ENCODE measurements at places on chromosomes 6 and 20.
A peak's percentile ranks its signal among the peaks of the same experiment; 100 is the strongest.

GRCh38 chr20:52207020-52207810 is 15.6 kb upstream of the ZFP64 start:
- DNase-seq: no peak

GRCh38 chr6:63663956-63664281 is 28.3 kb downstream of the PHF3 start:
- DNase-seq: no peak

DNA sequence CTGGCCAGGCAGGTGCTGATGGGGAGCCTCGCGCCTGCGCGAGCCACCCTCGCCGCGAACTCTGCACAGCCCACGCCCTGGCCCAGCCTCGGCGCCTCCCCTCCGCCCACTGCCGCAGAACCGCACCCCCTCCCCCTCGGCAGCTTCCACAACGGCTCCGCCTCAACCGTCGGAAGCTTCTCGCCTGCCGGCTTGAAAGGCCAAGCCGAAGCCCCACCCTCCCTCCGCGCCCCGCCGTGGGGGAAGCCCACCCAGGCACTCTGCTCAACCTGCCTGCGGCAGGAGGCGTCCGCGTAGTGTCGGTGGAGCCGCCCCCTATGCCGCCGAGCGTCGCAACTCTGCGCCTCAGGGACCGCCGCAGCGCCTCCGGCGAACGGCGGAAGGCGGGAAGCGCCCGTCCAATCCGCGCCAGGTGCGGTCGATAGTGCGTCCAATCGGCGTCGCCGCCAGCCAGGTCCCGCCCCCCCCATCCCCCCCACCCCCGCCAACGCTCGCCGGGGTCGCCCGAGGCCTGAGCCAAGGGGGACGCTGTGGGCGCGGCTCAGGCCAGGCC is at the start of gene SYCP2:
Gene SYCP2 (minus strand): TSS at position 342 of the 553 bp plus-strand sequence. CDS start 11,224 bp downstream, outside the sequence.
- DNase-seq: peak; percentile 50

DNA sequence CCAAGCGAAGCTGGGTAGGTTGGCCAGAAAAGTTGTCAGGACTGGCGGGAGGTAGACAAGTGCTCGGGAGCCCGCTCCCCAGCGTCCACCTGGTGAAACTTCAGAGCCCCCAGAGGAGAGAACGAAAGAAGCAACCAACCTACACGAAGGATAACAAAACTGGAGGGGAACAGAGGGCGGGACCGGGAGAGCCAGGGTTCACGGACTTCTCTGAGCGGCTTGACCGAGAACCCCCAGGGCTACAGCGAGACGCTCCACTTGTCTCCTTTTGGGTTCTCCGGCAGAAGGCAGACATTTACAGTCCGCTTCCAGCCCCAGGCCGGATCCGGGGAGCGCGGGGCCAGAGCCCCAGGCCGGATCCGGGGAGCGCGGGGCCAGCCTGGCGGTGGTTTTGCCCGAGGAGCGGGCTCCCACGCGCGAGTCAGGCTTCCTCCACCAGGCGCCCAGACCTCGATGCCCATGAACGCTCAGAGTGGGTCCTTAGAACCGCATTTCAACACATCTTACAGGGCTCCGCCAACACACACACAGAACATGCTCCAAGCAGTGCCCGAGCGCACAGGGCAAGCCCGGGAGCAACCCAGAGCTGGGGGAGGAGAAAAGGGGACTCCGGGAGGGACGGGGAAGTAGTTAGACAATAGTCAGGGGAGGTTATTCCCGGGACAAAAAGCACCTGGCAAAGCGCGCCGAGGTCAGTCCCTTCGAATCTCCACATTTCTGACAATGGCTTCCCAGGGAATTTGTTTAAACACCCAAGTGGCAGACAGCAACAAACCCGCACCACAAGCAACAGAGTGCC is 1.1 kb downstream of the PTPRK start:
- peak; percentile 46 for DNase-seq

DNA sequence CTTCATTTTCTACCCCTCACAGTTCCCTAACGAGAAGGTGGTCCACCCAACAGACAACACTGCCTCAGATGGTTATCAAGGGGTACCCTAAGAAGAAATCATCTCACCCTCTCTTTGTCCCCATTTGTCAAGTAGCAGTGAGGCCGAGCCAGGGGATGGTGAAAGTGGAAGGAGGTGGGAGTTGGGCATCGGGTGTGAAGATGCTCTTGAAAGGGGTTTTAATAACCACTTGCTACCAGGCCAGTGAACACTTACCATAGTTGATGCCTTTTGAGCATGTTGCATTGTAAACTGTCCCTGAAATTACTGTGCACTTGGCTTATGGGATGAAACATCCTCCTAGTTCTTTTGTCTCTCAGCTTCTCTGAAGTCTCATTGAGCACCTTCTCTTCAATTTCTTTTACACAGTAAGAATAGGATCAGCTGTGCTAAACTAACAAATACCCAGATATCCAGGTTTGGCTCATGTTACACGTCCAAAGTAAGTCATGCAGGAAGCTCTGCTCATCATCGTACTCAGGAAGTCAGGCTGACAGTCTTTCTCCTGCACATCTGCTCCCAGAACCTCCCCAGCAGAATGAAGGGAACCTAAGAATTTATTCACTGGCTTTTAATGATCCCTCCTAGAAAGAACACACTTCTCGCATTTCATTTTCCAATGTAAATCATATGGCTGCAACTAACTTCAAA is 13.3 kb downstream of the HLA-DPB1 start:
- DNase-seq: no peak

DNA sequence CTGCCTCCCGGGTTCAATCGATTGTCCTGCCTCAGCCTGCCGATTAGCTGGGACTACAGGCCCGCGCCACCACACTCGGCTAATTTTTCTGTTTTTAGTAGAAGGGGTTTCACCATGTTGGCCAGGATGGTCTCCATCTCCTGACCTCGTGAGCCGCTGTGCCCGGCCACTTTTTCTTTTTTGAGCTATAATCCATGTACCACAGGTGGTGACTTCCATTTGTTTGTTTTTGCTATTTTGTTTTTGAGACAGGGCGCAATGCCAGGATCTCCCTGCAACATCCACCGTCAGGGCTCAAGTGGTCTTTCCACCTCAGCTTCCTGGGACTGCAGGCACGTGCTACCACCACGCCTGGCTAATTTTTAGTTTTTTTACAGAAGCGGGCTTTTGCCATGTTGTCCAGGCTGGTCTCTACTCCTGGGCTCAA is 8.5 kb downstream of the HSPA1B start:
- DNase-seq: no peak

- no peak for DNase-seq
These were observed 11.9 kb upstream of the ZFAND3 start for GRCh38 chr6:37807656-37808055.

DNA sequence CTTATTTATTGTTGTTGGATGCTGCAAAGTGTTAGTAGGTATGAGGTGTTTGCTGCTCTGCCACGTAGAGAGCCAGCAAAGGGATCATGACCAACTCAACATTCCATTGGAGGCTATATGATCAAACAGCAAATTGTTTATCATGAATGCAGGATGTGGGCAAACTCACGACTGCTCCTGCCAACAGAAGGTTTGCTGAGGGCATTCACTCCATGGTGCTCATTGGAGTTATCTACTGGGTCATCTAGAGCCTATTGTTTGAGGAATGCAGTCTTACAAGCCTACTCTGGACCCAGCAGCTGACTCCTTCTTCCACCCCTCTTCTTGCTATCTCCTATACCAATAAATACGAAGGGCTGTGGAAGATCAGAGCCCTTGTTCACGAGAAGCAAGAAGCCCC is 12.1 kb downstream of the MICB start:
- DNase-seq: no peak

GRCh38 chr6:151027936-151028838 is 162.7 kb downstream of the MTHFD1L start:
- DNase-seq: no peak

GRCh38 chr20:57698116-57698866 is 11.5 kb downstream of the PMEPA1 start:
- no peak for DNase-seq

- DNase-seq: no peak
These were observed 24.4 kb upstream of the EDN1 start for GRCh38 chr6:12265791-12266190.

DNA sequence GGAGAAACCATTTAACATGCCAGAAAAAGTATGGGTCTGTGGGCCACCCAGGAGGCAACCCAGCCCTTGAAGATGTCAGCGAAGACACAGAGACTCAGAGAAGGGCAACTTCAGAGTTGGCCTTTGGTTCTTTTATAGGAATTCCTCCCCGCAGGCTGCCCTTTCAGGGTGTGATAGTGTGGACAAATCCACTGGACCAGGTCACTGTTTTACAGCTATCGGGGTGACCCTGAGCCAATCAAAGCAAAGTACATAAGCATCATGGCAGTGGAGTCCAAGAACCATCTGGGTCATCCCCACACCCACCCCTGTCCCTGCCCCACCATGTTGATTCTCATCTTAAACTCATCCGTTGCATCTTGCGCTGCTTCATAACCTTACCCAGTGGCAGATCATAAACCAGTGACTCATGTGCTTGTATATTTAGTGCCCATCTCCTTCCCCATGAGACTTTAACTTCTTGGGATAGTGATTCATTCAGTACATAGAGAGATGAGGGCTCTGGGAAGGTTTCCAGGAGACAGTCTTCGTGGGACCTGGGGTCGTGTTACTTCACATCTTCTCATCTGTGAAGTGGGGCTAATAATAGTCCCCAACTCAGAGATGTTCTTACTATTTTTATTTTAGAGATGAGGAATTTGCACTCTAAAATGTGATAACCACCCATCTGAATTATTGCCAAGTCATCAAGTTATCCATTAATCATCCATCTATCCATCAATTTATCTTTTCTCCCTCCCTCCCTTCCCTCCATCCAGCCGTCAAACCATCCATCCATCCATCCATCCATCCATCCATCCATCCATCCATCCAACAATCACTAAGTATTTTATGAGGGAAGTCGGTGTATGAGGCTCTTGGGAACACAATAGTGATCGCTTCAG is 51.0 kb downstream of the EDN3 start:
- DNase-seq: no peak

- no peak for DNase-seq
These were observed 43.5 kb upstream of the TINAG start for GRCh38 chr6:54264581-54265272.

DNA sequence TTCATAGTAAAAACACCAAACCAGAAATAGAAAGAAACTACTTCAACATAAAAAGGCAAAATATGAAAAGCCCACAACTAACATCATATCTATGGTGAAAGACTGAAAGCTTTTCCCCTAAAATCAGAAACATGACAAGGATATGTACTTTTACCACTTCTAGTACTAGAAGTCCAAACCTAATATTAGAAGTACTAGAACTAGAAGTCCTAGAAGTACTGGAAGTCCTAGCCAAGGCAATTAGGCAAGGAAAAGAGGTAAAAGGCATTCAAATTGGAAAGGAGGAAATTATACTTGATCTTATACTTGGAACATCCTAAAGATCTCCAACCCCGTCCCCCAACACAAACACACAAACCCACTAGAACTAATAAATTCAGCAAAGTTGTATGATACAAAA is 74.9 kb downstream of the TASP1 start:
- no peak for DNase-seq

DNA sequence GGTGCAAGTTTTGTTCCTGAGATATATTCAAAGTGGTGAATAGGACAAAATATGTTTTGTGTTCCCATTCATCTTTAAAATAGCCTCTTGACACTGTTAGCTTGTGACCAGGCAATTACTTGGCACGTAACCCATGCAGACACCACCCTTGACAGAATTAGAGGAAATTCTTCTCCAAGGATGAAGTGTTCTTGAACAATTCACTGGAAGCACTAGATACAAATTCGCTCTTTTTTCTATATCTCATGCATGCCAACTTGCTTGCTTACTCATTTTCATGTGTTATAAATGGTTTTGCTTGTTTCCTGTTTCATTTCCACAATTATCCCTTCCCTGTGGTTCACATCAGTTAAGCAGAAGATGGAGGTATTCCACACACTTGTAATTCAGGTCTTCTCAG is 105.2 kb upstream of the MAN1A1 start:
- no peak for DNase-seq

GRCh38 chr6:88004707-88005106 is 42.9 kb upstream of the SPACA1 start:
- no peak for DNase-seq
